Stimulated activated CD8-positive, alpha-beta memory T cell treated with anti-CD3 and anti-CD28 coated beads, Interleukin-7, amount 100 ng/mL, for 24 hours (primary cell): ENCODE measurements at places on chromosomes 1 and 21.

GRCh38 chr1:114094675-114095074 lies 59.0 kb downstream of the SYT6 start:
- no peak for DNase-seq

DNA sequence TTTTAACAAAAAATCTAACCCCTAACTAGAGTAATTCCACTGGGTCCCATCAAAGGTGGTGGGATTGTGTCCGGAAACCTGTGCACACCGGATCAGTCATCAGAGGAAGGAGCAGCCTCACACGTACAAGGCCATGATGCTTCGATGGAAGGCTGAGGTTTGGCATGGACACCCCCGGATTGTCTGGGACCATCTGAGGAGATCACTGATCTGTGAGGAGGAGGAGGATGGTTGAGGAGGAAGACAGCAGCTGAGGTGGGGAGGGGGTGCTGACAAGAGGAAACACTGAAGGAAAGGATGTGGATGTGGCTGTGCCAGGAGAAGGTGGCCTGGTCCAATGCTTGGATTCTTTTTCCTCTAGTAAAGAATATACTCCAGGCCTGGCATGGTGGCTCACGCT lies 41.3 kb downstream of the GPR161 start:
- DNase-seq = no peak

GRCh38 chr1:93750955-93751354 lies 69.3 kb upstream of the BCAR3 start:
- no peak for DNase-seq

DNA sequence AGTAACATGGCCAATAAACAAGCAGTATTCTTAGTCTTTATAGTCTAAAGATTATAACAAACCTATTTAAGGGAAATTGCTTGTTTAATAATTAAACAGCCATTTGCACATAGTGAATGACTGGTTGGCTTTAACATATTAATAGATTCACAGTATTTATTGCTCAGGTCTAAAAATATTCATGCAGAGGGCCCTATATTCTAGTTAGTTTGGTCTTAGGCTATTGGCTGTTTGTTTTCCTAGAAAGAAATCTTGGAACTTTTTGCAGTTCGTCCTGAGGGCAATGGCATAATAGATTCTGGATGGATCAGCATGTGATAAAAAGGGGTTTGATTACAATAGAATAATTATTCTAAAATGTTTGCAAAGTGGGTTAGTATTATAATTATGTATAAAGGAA lies 34.7 kb downstream of the BACH1 start:
- no peak for DNase-seq

- DNase-seq = no peak
Measured at GRCh38 chr21:45118099-45118498, 43.7 kb downstream of the ADARB1 start.

DNA sequence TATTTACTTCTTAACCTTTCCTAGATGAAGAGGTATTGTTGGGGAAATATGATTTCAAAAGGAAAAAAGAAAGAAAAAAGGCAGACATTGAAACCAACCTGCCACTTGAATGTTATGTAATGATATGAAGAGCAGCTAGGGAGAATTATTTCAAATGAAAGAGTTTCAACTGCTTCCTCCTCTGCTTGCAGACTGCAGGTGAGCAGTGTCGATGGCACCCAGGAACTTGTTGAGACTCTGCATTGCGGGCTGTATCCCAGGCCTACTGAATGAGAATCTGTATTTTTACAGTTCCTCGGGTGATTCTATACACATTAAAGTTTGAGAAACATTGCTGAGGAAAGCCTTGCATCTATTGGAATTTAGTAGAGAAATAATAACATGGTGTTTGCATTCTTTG lies 3.7 kb upstream of the RUNX1 start:
- no peak for DNase-seq

GRCh38 chr21:43603641-43604504 lies 55.4 kb downstream of the HSF2BP start:
- DNase-seq = no peak
